ENCODE measurements at places on chromosomes 2 and 18.

DNA sequence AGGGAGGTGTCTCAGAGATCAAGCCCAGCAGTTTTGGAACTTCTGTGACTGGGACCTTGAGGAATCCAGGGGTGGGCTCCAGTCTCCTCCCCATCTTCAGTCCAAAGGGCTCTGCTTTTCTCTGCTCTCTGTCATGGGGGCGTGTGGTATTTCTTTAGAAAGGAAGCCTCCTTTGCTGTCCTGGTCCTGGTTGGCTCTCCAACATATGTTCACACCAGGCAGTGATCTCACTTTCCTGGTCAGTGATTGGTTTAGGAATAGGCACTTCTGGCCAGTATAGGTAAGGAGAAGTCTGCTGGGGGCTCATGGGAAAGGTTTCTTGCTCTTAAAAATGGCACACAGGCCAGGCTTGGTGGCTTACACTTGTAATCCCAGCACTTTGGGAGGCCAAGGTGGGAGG is 115.5 kb upstream of the HAAO start:
- no peak for DNase-seq

DNA sequence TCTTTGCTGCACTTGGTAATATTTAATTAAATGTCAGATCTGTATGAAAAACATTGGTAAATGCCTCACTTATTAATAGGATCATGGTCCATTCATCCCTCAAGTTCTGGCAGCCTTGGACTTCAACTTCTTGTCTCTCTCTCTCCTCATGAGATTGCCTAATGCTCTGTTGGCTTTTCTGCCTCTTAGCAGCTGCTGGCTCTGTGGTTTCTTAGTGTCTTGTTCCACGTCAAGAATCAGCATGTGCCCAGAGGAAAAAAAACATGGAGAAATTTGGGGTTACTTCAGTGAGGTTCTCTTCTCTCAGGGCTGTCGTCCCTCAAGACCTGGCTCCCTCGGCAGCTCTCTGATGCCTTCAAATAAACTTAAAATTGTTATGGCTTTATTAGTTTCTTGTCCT is 75.4 kb downstream of the TAF4B start:
- no peak for DNase-seq

GRCh38 chr2:29246383-29247300 is 131.4 kb downstream of the CLIP4 start:
- no peak for DNase-seq

- no peak for DNase-seq
Observed at GRCh38 chr2:49294225-49294624, 139.9 kb upstream of the FSHR start.

- DNase-seq: no peak
Observed at GRCh38 chr2:25339211-25339674, 2.5 kb downstream of the DNMT3A start.
